ENCODE measurements at places on chromosomes 16 and 17.

DNA sequence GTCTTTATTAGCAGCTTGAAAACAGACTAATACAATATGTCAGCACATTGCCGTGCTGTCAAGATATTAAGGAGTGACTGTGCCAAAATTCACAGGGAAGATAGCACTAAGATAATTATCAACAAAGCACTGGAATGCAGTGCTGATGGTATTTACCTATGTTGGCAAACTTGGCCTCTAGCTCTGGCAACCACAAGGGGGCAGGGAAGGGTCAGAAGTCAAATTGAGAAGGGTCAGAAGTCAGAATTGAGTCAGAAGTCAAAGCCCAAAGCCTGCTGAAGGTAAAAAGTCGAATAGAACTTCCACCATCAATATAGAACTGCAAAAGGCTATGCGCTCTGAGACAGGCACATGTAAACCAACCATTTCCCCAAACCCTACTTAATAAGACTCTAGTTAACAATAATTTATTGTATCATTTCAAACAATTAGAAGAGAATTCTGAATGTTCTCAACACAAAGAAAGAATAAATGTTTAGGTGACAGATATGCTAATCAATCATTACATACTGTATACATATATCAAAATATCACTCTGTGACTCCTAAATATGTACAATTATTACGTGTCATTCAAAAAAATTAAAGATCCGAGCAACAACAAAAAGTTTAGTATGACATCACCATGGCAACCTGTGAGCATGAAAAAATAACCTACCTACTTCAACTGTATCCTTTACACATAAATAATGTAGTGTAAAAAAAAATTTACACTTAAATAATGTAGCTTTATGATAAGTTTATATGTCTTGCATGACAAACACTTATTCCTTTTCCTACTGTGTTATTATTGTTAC is 916.1 kb downstream of the KCNJ2 start:
- DNase-seq = no peak

- no peak for DNase-seq
Observed at GRCh38 chr17:69333561-69333960, 6.6 kb upstream of the ABCA5 start.

GRCh38 chr17:67879662-67880061 is 54.4 kb downstream of the BPTF start:
- DNase-seq = no peak

GRCh38 chr17:82332669-82333278 is 792 bp downstream of the SECTM1 start:
- DNase-seq = peak; percentile 65

DNA sequence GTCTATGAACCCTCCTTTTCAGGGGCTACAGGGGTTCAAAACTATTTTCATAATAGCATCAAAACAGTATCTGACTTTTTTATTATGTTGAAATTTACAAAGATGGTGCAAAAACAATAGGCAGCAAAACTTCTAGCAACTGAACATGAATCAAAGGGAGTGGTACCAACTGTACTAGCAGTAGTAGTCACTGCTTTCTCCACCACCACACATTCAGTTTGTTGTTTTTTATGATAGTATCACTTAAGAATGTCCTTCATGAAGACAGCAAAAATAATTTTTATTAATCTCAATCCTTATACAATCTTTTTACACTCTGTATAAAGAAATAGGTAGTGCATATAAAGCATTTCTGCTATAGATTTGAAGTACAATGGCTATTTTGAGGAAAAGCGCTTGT is 47.6 kb downstream of the MED13 start:
- no peak for DNase-seq

GRCh38 chr16:62036802-62037135 is 531 bp upstream of the CDH8 start:
- no peak for DNase-seq

DNA sequence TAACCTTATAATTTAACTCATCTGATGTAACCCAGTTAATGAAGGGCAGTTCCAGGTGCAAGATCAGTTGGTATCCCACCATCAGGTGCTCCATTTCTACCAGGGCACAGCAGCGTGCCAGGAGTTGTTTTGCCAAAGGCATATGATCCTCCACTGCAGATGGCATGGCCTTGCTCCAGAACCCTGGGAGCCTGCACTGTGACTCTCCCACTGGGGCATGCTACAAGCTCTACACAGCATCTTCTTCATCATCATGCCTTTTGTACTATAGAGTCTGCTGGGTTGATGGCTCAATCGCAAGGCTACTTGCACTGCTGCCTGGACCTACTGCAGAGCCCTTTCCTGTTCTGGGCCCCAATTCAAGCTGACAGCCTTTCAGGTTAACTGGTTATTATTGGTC is 11.3 kb upstream of the MAPT start:
- DNase-seq = no peak

GRCh38 chr17:79811011-79811867 is 14.4 kb upstream of the CBX8 start:
- DNase-seq = no peak

DNA sequence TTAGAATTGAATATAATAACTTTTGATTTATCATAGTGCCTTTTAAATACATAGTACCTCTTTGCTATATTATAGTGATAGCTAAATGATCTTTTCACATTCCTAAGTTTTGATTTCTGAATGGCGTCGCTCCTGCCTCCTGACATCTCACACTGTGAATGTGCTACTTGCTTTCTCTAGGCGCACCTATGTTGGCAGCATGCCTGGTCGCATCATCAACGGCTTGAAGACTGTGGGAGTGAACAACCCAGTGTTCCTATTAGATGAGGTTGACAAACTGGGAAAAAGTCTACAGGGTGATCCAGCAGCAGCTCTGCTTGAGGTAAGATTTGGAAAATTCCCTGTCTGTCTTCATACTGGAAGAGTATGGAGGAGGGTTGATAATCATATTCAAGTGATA is 29.8 kb upstream of the ABCC11 start:
- DNase-seq = no peak

DNA sequence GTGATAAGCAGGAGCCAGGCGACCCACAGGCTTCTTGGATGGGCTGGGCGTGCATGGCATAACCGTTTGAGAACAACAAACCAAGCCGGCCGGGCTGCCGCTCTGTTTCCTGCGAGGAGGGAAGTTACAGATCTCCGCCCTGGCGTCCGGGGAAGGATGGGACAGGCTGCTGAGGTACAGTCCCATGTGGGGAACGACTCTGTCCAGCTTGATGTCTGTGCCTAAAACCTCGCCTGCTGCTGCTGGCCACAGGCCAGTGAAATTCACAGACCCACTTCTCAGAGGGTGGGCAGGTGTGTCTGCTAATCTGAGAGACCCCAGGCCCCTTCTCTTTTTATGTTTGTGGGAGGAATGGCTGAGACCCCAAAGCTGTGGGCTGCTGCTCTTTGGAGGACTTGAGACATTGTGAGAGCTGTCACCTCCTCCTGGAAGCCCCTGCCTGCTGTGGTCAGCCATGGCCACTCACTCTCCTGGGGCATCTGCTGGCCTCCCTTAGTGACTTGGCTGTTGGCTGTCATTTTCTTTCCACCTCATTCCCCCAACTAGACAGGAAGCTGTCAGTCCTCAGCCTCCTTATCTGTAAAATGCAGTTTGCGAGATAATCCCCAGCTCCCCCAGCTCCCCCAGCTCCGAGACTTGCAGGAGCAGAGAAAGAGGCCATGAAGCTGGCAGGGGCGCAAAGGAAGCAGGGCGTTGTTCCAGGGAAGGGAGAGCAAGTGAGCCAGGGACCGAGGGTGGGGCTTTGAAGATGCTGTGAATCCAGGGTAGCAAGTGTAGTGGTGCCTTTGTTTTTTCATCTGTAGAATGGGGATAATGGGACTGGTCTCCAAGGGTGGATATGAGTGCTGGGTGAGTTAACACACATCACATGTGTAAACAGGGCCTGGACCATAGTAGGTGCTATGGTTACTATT is 51.0 kb downstream of the CMIP start:
- DNase-seq = peak; percentile 70

DNA sequence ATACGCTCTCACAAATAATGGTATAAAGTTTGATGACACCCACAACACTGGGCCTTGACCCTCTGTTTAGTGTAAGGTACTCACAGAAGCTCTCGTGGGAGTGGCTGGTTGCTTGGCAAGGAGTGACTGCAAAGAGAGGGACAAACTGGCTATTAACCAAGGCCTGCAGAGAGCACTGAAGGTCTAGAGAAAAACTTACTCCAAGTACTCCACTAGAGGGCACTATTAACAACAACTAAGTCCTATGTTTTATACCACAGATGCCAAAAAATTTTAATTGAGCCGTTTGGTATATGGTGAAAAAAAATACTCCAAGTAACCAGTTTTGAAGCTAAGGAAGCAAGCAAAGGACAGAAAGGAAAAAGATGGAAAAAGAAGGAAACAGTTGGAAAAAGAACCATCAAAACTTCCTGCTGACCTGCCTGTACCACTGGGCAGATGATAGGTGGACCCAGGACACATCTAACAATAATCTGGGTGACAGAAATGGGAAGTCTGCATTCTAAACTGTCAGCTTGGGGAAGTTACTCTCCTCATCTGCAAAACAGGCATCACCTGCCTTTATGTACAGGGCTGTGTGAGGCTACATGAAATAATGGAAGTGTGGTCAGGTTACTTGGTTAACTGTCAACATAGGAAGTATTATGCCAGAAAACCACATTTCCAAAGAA is 23.2 kb downstream of the DYNC1LI2 start:
- peak; percentile 35 for DNase-seq

- DNase-seq = no peak
Observed at GRCh38 chr16:85768199-85768598, 17.3 kb upstream of the C16orf74 start.

GRCh38 chr16:1216681-1217400 is 8.2 kb downstream of the TPSG1 start:
- no peak for DNase-seq

DNA sequence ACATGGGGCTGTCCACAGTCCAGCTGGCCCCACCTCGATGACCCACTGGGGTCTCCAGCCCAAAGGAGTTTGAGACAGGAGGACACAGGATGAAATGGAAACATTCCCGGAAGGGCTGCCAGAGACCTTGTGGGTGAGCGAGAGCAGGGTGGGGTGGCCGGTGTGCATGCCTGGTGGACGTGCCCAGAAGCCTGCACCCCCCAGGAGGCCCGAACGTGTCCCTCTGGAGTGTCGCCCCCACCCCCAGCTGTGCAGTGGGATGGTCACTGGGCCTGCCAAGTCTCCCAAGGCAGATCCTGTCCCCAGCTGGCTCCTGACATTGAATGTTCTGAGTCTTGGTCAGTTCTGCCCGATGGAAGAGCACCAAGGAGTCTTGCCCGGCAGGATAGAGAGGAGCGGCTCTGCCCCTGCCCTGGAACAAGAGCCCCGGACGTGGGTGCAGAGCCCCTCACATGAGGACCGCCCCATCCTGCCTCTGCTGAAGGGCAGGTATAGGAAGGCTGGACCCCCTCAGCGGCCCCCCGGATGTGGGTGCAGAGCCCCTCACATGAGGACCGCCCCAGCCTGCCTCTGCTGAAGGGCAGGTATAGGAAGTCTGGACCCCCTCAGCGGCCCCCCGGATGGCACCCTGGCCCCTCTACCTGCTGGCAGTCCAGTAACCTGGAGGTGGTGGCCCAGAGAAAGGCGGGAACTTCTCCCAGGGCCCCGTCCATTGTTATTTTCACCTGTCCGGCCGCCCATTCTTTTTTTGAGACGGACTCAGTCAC is 3.1 kb upstream of the CAPN15 start:
- peak; percentile 28 for DNase-seq

DNA sequence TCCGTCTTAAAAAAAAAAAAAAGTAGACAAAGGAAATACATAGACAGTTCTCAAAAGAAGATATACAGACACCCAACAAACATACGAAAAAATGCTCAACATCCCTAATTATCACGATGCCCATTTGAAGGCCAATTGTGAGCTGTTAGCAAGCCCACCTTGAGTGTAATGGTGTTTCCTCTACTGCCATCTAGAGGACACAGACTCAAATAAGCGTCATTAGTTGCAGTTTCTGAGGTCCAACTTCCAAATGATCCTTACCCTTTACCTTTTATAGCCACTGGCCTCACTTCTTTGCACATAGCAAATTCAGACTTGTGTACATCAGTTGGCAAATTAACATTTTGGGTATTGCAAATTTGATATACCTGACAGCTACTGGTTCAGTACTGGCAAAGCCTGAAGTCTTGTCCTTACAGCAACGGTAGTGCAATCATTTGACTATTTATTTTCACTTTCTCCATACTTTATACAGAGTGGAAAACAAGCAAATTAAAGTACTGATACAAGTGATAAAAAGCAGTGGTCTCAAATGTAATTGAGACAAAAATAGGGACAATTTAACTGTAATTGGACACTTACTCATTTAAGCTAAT is 536.3 kb upstream of the EEF2KMT start:
- DNase-seq = no peak

DNA sequence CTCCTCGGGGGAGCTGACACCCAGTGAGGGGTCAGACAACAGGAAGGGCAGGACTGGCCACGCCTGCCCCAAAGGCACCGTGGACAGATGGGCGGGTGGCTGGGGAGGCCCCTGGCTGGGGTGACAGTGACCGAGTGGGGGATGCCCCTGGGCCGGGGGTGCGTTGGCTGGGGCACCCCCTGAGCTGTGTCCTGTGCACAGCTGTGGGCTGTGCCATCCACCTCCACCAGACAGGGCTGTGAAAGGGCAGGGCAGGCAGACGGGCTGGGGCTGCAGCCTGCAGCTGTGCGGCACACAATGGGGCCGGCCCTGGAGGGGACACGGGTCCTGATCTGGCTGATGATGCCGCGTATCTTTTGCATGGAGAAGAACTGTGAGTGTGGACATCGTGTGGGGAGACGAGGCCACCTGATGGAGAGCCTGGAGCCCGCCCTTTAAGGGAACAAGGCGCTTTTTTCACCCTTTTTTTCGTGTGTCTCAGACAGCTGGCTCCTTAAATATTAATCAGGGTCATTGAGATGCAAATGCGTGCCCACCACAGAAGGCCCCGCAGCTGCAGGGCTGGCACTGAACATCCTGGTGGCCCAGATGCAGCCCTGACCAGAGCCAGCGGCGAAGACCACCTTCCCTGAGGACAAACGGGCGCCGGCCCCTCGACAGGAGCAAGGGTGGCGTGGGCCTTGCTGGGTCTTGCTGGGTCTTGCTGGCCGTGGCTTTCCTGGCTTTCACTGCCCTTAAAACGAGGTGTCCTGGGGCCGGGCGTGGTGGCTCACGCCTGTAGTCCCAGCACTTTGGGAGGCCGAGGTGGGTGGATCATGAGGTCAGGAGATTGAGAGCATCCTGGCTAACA is 42.4 kb upstream of the GNG13 start:
- DNase-seq = no peak

DNA sequence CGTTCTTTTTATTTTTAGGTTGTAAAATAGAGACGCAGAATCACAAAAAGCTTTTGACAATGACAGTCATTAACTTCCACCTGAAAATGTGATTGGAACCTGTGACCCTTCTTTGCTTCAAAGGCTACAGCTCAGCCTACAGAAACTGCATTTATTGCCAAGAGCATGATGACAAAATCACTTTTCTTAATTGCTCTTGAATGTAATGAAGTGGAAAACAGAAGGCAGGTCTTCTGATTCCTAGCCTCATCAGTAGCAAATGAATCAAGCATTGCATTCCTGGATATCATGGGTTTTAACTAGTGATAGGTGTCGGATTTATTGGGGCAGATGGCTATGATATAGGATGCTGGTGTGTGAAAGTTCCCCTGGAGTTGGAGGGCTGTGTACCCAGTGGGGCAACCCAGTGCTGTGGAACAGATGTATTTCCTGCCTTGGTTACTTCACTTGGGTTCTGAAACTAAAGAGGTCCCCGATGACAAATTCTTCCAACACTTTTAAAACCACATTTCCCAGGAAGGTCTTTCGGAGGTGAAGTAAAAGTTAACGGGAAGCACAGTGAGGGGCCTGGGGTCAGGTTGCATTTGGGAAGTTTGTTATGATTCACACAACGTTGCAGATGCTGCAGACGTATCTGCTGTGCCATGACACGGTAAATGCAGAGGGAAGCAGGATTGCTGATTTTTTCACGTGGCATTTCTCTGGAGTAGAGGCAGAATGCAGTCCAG is 127.5 kb downstream of the HS3ST3A1 start:
- no peak for DNase-seq

GRCh38 chr16:9869776-9870175 is 312.5 kb downstream of the GRIN2A start:
- no peak for DNase-seq
